WTC11 (cell line): ENCODE measurements at places on chromosomes 13 and 19.

- H3K36me3 ChIP-seq: no peaks in the 10 kb centered on the region
- H3K27ac ChIP-seq: no peak overlapping the region
- peaks cover 2% of the 10 kb centered on the region; the same call in 1 of the 2 replicates for H3K4me1 ChIP-seq
Measured at GRCh38 chr13:104816726-104817125, 1718.7 kb downstream of the EFNB2 start.

DNA sequence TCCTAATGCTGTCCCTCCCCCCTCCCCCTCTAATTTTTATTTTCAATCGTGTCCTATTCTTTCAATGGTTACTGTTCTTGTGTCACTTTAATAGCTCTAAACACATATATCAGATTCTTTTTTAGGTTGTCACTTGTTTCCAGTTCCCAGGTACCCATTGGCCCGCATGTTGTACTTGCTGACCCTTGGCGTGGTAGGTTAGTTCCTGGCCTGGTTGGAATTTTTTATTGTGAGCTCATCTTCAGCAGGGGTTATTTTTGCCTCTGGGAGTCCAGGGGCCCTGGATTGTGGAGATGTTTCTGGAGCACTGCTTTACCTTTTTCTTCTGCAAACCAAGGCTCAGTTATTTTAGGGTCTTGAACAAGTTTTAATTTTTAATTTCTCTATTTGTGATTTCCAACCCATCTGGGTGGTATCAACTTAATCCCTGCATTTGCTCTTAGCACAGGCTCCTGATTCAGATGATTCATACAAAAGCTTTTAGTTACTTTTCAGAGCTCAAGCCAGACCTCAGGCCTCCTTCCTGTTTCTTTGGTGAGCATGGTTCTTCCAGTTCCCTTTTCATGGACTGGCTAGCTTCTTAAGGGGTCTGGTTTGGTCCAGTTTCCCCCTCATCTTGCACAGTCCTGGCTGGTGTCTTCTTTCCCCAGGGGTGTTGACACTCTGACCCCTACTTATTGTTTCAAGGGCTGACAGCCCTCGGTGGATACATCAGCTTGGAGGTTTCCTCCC is 220.5 kb downstream of the TM9SF2 start:
- peaks cover 76% of the 10 kb centered on the region for H3K4me1 ChIP-seq
- no peak for DNase-seq
- H3K4me3 ChIP-seq: no peak overlapping the region
- no peaks in the 10 kb centered on the region for H3K36me3 ChIP-seq
- H3K27ac ChIP-seq: peak overlapping the region; percentile 58

- no peaks in the 10 kb centered on the region for H3K27me3 ChIP-seq
- no peaks in the 10 kb centered on the region for H3K36me3 ChIP-seq
- no peak overlapping the region for H3K4me3 ChIP-seq
- H3K27ac ChIP-seq: no peak overlapping the region
Measured at GRCh38 chr13:49649244-49649962, 21.1 kb downstream of the ARL11 start.

GRCh38 chr19:7744199-7744786 is 3.0 kb downstream of the CD209 start:
- no peak for DNase-seq
- H3K27me3 ChIP-seq: peaks cover 9% of the 10 kb centered on the region
- H3K4me1 ChIP-seq: peaks cover 20% of the 10 kb centered on the region

DNA sequence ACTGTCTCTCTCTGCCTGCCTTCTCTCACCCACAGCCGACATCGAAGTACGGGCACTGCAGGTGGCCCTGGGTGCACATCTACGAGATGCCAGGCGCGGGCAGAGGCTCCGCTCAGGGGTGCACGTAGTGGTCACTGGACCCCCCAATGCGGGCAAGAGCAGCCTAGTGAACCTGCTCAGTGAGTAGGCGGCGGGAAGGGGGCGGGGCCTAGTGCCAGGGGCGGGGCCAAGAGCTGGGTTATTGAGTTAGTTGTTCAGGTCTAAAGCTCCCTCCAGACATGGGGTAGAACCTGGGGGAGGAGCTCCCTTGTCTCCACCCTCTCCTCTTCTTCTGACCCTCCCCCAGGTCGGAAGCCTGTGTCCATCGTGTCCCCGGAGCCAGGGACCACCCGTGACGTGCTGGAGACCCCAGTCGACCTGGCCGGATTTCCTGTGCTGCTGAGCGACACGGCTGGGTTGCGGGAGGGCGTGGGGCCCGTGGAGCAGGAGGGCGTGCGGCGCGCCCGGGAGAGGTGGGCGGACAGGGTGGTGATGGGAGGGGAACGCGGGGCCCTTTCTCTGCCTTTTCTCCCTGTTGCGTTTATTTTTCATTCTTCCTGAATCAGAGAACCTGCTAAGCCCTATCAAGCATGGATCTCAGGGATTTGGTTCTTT is 1.9 kb downstream of the GTPBP3 start:
- H3K4me1 ChIP-seq: peaks cover 34% of the 10 kb centered on the region
- no peaks in the 10 kb centered on the region for H3K27me3 ChIP-seq
- H3K27ac ChIP-seq: peak overlapping the region; percentile 93
- H3K4me3 ChIP-seq: peak overlapping the region; percentile 99
- H3K36me3 ChIP-seq: peaks cover 10% of the 10 kb centered on the region

DNA sequence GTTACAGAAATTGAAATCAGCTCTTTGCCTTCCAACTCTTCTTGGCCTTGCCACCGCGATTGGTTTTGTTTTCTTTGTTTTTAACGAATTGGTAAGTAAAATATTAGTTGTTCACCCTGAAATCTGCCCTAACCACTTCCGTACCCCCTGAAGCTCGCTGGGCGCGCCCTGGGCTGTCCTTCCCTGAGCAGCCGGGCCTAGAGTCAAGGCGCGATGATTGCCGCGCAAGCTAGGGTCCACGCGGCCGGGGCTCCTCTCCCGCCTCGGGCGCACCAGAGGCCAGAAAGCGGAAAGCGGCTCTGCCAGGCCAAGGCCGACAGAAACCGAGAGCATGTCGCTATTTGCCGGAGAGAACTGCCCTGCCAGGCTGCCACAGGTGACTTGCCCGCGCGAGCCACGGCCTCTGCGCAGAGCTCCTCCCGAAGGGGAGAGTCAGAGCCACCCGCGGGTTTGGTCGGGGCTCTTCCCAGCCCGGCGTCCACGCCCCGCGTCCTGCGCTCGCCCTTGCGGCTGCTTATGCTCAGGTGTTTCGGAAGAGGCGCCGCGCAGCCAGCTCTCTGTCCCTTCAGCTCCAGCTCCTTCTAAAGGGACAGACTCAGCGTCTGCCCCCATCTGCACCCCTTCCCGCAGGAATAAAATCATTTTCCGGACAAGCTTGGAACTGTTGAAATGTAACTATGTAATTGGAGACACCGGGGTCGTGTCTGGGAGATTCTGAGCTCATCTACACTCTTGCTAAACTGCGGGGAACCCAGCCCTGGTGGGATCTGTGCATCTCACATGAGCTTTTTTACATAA is 6.6 kb upstream of the CDX2 start:
- DNase-seq: no peak
- peaks cover 58% of the 10 kb centered on the region for H3K4me1 ChIP-seq
- H3K27ac ChIP-seq: no peak overlapping the region
- H3K36me3 ChIP-seq: peaks cover 7% of the 10 kb centered on the region; the same call in 1 of the 2 replicates

GRCh38 chr19:44576843-44577565 is 36.4 kb upstream of the IGSF23 start:
- H3K36me3 ChIP-seq: no peaks in the 10 kb centered on the region
- peaks cover 16% of the 10 kb centered on the region for H3K4me1 ChIP-seq
- DNase-seq: peak; percentile 64
- H3K4me3 ChIP-seq: no peak overlapping the region
- H3K27ac ChIP-seq: no peak overlapping the region

DNA sequence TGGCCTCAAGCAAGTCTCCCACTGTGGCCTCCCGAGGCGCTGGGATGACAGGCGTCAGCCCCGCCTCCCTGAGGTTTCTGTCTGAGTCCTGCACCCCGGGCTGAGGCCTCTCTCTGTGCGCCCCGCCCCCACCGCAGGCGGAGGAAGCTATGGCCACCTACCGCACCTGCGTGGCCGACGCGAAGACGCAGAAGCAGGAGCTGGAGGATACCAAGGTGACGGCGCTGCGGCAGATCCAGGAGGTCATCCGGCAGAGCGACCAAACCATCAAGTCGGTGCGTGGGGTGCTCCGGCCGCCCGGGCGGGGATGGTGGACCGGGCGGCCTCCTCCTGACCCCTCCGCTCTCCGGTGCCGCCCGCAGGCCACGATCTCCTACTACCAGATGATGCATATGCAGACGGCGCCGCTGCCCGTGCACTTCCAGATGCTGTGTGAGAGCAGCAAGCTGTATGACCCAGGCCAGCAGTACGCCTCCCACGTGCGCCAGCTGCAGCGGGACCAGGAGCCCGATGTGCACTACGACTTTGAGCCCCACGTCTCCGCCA is 12.7 kb downstream of the ARHGAP45 start:
- peaks cover 11% of the 10 kb centered on the region for H3K36me3 ChIP-seq
- H3K27me3 ChIP-seq: no peaks in the 10 kb centered on the region
- no peak for DNase-seq
- no peaks in the 10 kb centered on the region; the same call in 1 of the 2 replicates for H3K4me1 ChIP-seq
- no peak overlapping the region for H3K4me3 ChIP-seq

DNA sequence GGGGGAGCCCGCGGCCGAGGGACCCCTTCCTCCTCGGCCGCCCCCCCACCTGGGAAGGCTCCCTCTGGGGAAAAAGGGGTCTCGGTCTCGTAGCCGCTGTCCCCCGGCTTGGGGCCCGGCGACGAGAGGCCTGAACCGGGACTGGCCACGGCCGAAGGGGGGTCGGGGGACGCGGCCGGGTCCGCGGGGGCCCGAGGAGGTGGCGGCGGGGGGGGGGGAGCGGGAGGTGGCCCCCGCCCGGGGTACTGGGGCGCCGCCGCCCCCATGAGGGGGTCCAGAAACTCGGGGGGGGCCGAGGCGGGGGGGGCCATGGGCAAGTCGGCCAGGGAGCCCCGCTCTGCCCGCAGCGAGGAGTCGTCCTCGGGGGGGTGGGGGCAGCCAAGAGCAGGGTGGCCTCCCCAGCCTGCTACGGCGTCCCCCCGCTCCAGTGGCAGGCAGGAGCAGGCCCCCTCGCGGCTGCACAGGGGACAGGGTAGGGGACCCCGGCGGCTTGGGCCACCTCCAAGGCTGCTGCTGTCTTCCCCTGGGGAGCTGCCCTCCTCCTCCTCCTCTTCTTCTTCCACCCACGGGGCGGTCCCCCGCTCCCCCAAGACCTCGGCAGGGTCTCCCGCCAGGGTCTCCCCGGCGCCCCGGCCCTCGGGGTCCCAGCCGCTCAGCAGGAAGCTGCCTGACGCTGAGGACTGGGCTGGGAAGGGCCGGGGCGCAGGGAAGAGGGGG is 12.9 kb downstream of the LMTK3 start:
- H3K27me3 ChIP-seq: peaks cover 25% of the 10 kb centered on the region
- DNase-seq: no peak
- H3K4me1 ChIP-seq: peaks cover 21% of the 10 kb centered on the region
- no peaks in the 10 kb centered on the region for H3K36me3 ChIP-seq
- no peak overlapping the region for H3K27ac ChIP-seq

DNA sequence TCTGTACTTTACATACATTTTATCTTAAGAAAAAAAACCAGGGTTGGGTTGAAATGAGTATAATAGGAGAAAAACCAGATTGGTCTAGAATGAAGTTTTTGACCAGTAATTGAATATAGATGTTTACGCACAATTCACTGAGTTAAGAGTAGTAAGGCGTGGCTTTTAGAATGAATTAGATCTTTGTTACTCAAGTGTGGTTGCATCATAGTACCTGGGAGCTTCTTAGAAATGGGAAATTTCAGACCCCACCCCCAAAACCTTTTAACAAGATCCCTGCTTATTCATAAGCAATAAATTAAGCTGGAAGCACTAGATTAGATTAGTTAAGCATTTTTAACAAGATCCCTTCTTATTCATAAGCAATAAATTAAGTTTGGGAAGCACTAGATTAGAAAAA is 28.7 kb upstream of the LMO7 start:
- no peak overlapping the region for H3K27ac ChIP-seq
- no peaks in the 10 kb centered on the region for H3K36me3 ChIP-seq
- no peaks in the 10 kb centered on the region for H3K4me1 ChIP-seq
- no peaks in the 10 kb centered on the region for H3K27me3 ChIP-seq
- H3K4me3 ChIP-seq: no peak overlapping the region

GRCh38 chr13:32423592-32423991 is 4.3 kb downstream of the N4BP2L1 start:
- H3K36me3 ChIP-seq: peaks cover 14% of the 10 kb centered on the region
- no peak for DNase-seq
- H3K4me1 ChIP-seq: peaks cover 24% of the 10 kb centered on the region
- H3K27ac ChIP-seq: no peak overlapping the region

DNA sequence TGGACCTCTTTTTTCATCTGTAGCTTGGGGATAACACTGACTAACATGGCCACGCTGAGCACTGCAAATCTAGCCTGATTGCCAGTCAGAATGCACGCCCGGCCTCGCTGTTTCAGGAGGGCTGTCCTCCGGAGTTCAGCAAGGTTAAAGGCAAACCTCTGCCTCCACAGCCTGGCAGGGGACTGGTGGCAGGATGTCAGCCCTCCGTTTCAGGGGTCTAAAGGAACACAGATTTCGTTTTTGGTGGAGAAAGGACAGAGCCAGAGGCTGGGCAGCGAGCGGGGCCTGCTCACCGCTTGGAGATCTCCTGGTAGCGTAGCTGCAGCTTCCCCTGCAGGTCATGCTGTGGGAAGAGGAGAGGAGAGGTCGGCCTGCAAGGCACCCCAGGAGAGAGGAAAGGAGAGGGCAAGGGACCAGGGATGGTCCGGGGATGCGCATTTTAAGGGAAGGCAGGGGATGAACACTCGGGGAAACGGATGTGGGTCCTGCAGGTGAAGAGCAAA is 560 bp downstream of the NDUFA7 start:
- H3K36me3 ChIP-seq: peaks cover 21% of the 10 kb centered on the region
- no peaks in the 10 kb centered on the region; the same call in 1 of the 2 replicates for H3K27me3 ChIP-seq
- H3K4me3 ChIP-seq: peak overlapping the region; percentile 97
- DNase-seq: no peak
- H3K4me1 ChIP-seq: peaks cover 41% of the 10 kb centered on the region
- H3K27ac ChIP-seq: peak overlapping the region; percentile 98

DNA sequence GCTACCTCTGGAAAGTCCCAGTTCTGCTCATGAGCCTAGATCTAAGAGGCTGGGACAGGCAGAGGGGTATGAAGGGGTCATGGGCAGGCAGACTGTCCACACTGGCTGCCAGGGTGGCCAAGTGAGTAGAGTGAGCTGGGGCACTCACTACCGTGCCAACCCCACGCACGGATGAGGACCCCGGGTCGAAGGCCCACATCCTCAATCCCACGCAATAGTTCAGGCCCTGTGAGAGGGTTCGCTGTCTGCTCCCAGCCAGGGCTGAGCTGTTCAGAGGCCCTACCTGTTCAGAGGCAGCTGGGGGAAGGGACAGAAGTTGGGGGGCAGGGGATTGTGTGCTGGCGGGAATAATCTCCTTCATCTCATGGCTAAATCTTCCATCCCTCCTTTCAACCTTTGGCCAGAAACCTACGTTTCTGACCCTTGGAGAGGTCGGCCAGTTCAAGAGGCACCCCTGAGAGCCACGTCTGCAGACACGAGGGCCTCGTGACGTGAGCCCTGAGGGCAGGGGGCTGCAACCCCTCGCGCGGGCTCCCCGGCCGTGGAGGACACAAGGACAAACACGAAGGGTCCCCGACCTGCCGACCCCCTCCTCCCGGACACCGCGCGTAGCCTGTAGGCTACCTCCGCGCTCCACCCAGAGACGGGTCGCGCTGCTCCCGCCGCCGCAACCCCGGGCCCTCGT is 1.0 kb upstream of the RPS5 start:
- no peak for DNase-seq
- H3K36me3 ChIP-seq: peaks cover 32% of the 10 kb centered on the region
- peak overlapping the region; percentile 92 for H3K27ac ChIP-seq
- H3K4me3 ChIP-seq: peak overlapping the region; percentile 96
- H3K27me3 ChIP-seq: no peaks in the 10 kb centered on the region

GRCh38 chr13:112444416-112445399 is 68.6 kb downstream of the SPACA7 start:
- peaks cover 10% of the 10 kb centered on the region for H3K4me1 ChIP-seq
- DNase-seq: no peak
- H3K27me3 ChIP-seq: peaks cover 12% of the 10 kb centered on the region
- no peak overlapping the region for H3K27ac ChIP-seq

- no peaks in the 10 kb centered on the region for H3K4me1 ChIP-seq
- H3K36me3 ChIP-seq: no peaks in the 10 kb centered on the region
- H3K4me3 ChIP-seq: no peak overlapping the region
- H3K27ac ChIP-seq: no peak overlapping the region
- DNase-seq: no peak
Measured at GRCh38 chr13:67950603-67951002, 720.5 kb upstream of the PCDH9 start.
